ENCODE measurements at places on chromosomes 5 and 9.
A peak's percentile ranks its signal among the peaks of the same experiment; 100 is the strongest.

DNA sequence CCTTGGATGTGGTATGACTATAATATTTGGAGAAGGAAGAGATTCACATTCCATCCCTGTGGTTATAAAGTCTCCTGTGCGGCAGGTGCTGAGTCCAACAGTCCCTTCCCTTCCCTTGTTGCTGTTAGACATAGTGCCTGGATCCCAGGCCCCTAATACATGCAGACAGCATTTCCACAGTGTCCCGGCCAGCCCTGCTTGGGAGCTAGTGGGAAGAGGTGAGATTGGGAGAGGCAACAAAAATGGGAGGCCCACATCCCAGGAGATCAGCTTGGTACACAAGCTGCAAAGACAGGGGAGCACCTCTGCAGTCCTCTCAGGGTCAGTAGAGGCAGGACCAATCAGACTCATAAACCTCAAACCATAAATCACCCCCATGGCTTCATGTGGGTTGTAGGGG, 3.3 kb upstream of the NEURL1B start:
- DNase-seq: no peak

DNA sequence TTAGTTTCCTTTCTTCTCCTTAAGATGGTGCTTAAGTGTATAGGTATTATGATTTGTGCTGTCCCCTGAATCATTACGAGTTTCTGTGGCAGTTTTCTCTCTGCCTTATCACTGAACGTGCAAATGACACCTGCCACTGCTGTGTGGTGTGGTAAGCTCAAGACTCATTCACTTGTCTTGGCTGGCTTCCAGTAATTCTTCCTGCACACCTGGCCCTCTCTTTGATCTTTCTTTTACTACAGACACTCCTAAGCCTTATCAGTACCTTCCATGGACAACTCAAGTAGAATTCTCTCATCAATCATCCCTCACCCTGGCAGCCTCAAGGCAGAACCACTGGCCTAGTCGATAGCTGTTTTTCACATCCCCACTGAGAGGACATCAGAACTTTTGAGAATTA, 82.6 kb upstream of the ADAMTS19 start:
- DNase-seq: no peak

DNA sequence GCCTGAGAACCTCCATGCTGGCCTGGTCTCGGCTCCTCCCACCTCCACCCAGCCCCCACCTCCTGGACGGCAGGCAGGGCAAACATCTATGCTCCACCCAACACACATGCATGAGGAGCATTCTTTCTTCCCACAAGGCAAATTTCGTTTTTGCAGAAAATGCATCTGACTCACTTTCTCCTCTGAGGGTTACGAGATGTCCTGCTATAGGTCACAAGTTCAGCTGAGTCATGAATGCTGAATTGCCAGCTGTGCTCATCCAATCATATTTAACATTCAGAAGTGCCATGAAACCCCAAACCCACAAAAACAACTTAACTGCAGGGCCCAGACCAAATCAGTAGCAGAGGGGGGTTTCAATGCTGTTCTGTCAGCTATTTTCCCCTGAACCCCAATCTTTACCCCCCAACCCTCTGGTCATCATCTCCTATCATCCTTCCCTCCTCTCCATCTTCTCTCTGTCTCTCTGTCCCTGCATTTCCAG, 39.0 kb upstream of the OSMR start:
- DNase-seq: peak; percentile 57

DNA sequence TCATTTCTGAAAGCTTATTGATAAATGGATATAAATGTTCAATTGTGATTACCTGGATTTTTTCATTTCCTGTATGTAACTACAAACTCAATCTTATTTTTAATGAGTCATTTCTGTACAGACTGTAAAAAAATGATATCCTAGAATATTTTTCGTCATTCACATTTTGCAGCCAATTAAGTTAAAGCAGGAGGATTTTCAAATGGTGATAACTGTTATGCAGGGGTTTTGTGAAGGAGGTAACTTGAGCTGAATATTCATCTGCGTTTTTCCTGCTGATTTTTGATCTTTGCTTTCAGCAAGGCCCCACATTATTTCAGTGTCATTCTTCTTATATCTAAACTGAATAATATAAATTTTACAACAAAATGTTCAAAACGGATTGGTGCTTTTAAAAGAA, 74.1 kb downstream of the SLF1 start:
- no peak for DNase-seq

GRCh38 chr5:14463629-14464028, 118.0 kb upstream of the OTULINL start:
- DNase-seq: no peak

DNA sequence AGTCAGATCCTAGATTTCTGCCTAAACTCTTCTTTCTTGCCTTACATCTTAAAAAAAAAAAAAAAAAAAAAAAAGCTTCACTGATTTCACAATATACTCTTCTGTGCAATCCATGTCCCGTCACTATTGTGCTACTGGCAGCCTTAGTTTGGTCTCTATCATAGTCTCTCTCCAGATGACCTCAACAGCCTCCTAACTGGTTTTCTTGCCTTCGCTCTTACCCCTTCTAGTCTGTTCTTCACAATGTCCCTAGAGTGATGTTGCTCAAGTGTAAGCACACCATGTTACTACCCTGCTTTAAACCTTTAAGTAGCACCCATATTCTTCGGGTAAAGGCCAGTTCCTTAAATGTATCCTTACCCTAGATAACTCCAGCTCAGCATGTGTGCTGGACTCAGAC, 25.8 kb downstream of the CD180 start:
- no peak for DNase-seq

DNA sequence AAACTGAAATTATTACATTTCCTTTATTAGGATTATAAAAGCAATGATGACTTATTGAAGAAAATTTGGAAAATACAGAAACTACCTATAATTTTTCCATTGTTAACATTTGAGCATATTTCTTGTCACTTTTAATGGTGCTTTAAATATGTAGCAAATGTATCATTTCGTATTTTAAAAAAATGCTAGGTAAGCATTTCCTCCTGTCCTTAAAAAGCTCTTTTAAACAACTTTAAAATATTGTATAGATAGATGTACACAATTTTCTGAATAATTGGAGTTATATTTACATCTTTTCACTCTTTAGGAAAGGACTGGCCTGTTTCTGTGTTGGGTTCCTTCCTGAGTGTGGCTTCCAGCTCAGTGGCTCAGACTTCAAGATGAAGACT, 15.6 kb downstream of the TENT4A start:
- no peak for DNase-seq

DNA sequence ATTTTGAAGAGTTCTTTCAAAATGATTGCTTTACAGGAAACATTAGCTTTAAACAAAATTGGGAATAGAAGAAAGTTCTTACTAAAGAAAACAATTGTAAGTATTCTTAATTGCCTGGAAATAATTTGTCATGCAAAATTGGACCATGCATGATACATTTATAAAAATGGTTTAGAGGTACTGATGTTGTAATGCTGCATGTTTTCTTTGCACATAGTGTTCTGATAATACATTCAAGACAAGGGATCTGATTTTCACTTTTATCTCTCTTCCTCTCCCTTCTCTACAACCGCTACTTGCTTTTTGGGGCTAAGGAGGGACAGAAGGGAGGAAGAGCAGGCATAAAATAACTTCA, 211.6 kb upstream of the MPDZ start:
- no peak for DNase-seq

DNA sequence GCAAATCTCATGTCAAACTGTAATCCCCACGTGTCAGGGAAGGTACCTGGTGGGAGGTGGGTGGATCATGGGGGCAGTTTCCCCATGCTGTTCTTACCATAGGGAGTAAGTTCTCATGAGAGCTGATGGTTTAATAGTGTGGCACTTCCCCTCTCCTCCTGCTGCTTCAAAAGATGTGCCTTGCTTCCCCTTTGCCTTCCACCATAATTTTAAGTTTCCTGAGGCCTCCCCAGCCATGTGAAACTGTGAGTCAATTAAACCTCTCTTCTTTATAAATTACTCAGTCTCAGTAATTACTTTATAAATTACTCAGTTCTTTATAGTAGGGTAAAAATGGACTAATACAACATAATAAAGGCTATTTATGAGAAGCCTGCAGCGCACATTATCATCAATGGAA, 7.1 kb upstream of the CNTRL start:
- DNase-seq: no peak

- DNase-seq: no peak
These were observed 826.8 kb downstream of the EFNA5 start for GRCh38 chr5:106843812-106844416.

DNA sequence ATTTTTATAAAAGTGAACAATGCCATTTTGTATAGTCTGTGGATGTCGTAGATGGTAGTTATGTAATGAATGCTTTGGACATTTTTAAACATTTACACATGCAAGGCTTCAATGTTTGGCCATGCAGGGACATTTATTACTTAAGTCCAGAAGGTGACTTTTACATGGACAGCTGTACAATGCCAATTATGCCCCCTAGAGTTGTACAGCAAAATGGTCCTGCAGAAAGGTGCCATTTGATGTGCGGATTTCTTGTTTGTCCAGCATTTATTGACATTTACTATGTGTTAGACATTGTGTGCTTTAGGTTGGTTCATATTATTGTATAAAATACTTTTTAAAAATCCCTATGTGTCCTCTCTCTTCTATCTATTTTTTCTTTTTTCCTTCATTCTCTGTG, 22.5 kb upstream of the COMMD10 start:
- DNase-seq: no peak

- DNase-seq: no peak
These were observed 192.7 kb upstream of the SGCD start for GRCh38 chr5:156134216-156134615.

DNA sequence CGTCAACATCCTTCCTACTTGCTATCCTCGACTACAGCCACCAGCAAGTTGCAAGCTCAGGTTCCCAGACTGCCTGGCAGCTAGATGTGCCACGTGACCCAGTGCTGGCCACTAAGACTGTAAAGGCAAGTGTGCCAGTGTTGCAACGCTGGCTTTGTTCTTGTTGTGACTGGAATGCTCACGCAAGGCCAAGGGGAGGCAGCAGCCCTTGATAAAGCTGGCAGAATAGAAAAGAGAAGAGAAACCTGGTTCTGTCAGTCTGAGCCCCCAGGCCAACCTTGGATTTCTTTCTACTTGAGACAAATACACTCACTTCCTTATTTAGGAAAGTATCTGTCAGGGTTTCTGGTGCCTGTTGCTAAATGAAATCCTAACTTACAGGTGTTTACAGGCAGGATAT, 113.0 kb downstream of the KLHL3 start:
- DNase-seq: peak; percentile 6

DNA sequence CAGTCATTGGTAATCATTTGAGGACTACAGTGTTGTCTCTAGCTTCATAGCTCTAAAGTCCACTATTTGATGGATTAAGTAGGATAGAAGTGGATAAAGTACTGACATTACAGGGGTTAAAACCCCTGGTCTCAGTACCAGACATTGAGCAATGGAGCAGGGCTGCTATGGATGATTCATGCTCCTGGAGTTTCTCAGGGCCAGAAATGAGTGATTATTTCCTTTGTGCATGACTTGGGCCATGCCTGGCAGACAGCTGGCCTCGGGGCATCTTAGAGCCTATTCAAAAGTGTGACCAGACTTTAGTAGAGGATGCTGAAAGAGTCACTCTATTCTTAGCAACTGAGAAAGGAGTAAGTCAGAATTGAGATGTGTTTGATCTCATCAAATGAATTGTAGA, 350.7 kb upstream of the TLE4 start:
- peak; percentile 77 for DNase-seq

- DNase-seq: no peak
These were observed 617.9 kb downstream of the KCTD16 start for GRCh38 chr5:144788556-144788955.

- no peak for DNase-seq
These were observed 592.6 kb upstream of the CDH6 start for GRCh38 chr5:30600892-30601291.

- no peak for DNase-seq
These were observed at the start of gene NEUROG1 for GRCh38 chr5:135535820-135536801. Gene NEUROG1, minus strand, starts transcription at chr5:135535964. Its CDS starts 274 bp downstream, at chr5:135535690.

GRCh38 chr5:14700478-14701436, 36.2 kb downstream of the OTULIN start:
- DNase-seq: no peak

DNA sequence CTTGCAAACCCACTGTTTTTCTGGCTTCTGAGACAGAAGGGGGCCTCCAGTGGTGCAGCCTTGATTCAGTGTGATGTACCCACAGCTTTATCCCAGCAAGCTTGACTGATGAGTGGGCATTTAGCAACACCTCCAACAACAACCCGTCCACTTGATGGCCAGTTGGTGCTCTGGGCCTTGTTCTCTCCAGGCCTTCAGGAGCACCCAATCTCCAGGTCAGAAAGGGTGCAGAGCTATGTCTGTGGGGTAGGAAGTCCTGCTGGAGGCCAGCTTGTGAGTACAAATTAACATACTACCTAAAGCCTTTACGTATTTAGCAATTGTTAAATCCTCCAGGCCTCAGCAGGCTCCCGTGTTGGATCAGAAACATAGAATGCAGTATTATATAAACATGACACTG, 10.1 kb upstream of the TRIM52 start:
- no peak for DNase-seq

- DNase-seq: no peak
These were observed 1.3 kb upstream of the LIFR start for GRCh38 chr5:38557792-38558191.

GRCh38 chr5:17105744-17106418, 111.5 kb upstream of the BASP1 start:
- no peak for DNase-seq

DNA sequence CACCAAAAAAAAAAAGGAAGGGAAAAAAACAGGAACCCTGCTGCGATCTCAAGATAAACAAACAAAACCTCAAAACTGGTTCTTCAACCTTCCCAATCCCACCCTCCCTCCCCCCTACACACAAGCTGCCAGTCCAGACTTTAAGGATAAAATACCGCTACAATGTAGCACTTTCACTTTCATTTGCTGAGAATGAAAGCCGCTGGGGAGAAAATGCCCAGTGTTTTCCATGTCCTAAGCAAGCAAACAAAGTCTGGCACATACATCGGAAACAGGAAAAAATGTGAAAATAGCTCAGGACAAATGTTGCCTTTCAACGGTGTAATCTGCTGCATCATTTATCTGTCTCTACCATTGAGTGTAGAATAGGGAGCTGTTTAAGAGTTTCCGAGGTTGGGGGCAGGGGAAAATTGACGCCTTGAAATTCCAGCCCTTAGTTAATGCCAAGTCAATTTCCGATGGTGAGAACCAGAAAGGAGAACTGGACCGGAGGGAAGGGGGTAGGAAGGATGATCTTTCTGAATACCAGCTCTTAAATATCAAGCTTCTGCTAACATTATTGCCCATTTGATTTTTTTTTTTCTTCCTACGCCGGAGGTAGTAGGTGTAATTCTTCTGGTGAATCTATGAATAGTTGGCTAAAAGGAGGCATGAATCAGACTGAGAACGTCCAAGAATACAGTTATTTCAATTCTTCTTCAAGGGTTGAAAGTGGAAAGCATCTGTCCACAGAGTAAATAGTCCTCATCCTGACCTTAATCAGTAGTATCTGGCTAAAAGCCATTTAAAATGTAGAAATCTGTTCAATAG, 1.2 kb upstream of the ADAMTS6 start:
- DNase-seq: peak; percentile 19

DNA sequence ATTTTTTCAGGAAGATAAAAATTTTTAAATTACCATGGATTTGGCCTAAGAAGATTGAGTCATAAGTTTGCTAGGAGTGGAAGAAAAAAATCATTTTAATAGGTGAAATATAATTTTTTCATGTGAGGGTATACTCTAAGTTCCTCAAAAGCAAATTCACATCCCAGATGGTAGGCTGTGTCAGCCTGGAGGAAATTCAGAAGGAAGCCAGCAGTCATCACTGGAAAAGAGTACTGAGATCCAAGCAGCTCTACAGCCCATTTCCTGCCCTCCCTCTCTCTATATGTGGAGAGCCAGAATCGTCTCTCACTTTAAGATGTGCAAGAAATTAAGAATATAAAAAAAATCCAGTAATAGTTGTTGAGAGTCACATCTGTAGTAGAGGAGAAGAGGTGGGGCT, 126.5 kb upstream of the CDH18 start:
- no peak for DNase-seq
